Stimulated activated CD4-positive, alpha-beta T cell treated with anti-CD3 and anti-CD28 coated beads, Interleukin-1b, Interleukin-23, amount 100 ng/mL, for 1 hour (primary cell): ENCODE measurements at places on chromosomes 13 and 19.

GRCh38 chr13:38180670-38181069, 169.0 kb upstream of the UFM1 start:
- no peak for DNase-seq

GRCh38 chr13:44013758-44014291, 134.1 kb downstream of the LACC1 start:
- DNase-seq: no peak

- no peak for DNase-seq
Measured at GRCh38 chr13:43911278-43911677, 31.6 kb downstream of the LACC1 start.

DNA sequence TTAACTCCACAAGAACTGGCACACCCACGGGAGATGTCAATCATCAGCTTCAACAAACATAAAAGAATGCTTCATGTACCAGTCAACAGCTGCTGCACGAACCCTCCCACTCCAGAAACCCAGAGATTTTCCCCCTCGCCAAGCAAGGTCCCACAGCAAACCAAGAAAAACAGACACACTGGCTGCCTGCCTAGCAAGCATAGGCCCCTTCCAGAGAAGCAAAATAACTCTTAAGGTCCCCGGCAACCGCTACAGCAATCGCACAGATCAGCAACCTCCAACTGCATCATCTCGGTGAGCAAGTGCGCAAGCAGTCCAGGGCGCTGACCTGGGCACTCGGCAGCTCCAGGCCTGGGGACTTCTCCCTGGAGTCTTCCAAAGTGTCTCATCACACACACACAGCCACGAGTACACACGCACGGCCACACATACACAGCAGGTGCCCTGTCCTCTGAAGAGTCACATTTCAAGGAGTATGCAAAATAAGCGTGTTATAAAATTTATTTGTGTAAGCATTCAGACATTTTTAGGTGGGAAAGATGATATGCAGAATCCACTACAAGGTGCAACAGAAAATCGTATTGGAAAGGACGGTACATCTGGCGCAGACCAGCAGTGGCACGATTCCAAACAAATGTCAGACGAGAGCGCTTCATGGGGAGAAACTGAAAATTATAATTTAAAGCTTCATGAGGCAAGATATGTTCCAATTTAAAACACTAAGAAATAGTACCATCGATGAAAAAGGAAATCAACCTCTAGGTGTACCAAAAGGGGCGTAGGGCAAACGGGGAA, 125.0 kb downstream of the STK24 start:
- DNase-seq: no peak

DNA sequence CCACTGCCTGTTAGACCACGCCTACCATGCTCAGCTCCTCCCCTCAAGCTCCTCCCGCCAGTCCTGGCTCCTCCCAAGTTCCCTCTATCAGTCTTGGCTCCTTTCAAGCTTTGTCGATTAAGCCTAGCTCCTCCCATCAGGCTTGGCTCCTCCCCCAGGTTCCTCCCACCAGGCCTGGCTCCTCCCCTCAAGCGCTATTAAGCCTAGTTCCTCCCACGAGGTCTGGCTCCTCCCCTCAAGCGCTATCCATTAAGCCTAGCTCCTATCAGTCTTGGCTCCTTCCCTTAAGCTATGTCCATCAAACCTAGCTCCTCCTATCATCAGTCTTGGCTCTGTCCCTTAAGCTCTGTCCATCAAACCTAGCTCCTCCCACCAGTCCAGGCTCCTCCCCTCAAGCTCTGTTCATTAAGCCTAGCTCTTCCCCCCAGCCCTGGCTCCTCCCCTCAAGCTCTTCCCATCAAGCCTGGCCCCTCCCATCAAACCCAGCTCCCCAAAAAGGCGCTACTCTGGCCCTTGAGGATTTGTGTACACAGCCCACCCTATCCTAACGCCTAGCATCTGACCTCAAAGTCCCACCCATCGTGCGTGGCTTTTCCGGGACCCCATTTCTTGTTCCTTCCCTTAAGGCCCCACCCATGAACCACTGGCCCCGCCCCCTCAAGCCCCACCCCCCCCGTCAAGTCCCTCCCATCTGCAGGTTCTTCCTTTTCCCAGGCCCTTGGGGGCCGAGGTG, 10.0 kb downstream of the CAMSAP3 start:
- DNase-seq: no peak

GRCh38 chr19:36577271-36577996, 4.3 kb upstream of the ZNF529 start:
- DNase-seq: no peak

GRCh38 chr19:52345162-52345561, 9.1 kb downstream of the ZNF610 start:
- DNase-seq: no peak

- DNase-seq: peak; percentile 19
Measured at GRCh38 chr19:51372649-51373504, at the start of gene NKG7. TSS of gene NKG7 (minus strand) at chr19:51372654. CDS start at chr19:51372535, 119 bp downstream.

GRCh38 chr13:99805361-99805760, 166.2 kb downstream of the ZIC5 start:
- DNase-seq: no peak

- no peak for DNase-seq
Measured at GRCh38 chr13:96130818-96131340, 41.0 kb downstream of the HS6ST3 start.

DNA sequence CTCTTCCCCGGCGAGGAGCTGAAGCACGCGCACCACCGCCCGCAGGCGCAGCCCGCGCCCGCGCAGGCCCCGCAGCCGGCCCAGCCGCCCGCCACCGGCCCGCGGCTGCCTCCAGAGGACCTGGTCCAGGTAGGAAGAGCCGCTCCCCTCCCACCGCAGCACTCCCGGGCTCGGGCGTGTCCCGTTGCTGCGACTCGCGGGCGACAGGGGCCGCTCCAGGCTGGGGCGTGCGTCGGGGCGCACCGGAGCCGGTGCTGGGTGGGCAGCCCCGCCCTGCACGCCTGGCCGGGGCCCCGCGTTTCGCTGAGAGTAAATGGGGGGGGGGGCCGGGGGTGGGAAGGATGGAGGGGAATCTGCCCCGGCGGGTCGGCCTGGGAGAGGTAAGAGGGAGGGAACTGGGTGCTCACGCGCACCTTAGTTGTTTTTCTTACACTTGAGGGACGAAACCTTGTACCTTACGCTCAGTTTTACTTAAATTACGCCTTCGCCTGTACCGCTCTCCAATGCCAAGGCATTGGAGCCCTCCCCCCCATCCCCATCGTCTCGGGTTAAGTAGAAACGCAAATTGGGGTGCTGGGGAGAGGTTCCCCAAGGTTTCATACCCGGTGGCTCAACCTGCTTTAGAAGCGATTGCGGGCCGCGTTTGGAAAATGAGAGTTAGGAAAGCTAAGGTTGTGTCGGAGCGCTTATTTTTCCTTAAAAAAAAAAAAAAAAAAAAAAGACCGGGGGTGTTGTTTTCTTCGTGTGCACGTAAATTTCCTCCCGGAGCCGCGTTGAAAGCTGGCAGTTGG, 850 bp downstream of the KLF5 start:
- peak; percentile 7 for DNase-seq

GRCh38 chr13:111117289-111117688, 2.2 kb downstream of the ARHGEF7 start:
- no peak for DNase-seq

DNA sequence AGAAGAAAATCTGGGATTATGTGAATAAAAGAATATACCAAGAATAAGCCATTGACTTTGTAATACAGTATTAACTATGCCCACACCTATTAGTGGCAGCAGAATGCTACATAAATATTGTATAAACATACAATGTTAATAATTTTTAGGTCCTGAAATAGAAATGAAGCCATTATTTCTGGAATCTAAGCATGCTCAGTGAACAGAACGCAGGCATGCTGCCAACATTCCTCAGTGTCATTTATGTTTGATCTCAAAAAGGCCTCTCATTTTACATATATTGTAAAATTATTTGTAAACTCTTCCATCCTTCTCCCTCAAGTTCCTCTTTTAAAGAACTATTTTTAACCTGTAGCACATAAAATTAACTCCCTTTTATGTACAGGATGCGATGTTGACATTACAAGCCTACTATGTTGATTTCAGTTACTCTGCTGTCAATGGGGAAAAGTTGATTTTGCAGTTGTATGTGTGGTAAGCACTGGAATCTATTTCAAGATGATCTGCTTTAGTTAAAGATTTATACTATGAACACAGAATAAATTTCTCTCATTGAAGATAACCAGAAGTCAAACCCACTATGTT, 118.8 kb downstream of the VWA8 start:
- no peak for DNase-seq

GRCh38 chr13:113096052-113096744, 9.4 kb upstream of the F7 start:
- no peak for DNase-seq

DNA sequence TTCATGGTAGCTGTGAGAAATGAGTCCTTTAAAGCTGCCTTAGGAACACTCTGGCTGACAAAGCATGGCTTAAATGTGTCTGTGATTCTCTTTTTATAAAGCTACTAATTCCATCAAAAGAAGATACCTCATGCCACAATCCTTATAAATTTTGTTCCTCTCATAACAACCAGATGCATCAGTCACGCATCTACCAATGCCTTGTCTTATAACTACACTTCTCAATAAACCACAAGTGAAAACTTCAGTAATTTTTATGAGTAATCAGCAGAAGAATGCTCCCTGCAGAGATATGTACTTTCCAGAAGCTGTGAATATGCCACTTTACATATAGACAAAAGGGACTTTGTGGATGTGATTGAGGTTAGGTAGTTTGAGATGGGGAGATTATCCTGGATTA, 147.8 kb downstream of the SUCLA2 start:
- no peak for DNase-seq

DNA sequence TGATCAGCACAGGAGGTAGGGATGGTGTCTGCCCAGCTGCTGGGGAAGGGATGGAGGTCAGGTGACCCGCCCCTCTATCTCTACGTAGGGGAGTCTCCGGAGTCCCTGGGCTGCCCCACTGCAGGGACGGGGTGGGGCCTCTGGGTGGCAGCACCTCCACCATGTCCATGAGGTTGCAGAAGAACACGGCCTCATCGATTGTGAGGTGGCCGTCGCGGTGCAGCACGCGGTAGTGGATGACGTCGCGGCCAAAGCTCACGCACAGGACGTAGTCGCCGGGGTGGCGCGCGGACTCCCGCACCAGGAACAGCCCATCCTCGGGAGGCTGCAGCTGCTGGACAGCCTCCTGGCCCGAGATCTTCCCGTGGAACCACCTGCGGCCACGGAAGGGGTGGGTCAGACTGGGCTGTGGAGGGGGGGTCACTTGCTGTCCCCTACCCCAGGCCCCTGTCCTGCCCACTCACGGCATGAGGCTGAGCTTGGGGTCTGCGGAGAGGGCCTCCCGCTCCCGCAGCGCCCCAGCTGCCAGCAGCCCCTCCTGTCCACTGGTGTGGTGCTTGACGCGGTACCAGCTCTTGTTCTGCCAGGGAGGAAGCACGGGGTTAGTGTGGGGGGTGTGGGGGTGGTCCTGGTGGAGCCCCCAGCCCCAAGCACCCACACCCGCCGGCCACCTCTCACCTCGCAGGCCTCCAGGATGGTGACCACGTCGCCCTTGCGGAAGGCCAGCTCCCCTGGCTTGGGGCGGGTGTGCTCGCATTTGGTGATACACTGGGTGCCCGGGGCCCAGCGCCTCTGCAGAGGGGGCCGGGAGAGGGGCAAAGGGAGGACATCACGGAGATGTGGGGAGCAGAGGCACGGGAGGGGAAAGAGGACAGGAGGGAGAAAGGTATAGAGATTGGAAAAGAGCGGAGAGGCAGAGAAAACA, 2.3 kb downstream of the MATK start:
- DNase-seq: no peak
